Stimulated activated CD4-positive, alpha-beta T cell treated with anti-CD3 and anti-CD28 coated beads, Interleukin-4, amount 100 ng/mL, for 1 hour (primary cell): ENCODE measurements at places on chromosomes 4 and X.

GRCh38 chrX:53630261-53630660 is 56.3 kb downstream of the HUWE1 start:
- no peak for DNase-seq

GRCh38 chr4:119657111-119657611 is 28.6 kb upstream of the PDE5A start:
- DNase-seq: no peak

DNA sequence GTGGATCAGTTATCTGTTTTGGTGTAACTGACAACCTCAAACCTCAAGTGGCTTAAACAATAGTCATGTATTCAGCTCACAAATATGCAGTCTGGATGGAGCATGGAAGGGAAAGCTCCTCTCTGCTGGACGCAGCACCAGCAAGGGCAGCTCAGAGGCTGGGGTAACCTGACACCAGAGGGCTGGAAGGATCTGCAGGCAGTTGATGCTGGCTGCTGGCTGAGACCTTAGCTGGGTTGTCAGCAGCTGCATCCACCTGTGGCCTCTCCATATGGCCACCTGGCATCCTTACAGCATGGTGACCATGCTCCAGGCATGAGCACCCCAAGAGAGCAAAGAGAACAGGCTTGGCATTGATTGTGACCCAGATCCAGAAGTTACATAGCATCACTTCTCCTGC is 46.7 kb downstream of the ENPP6 start:
- DNase-seq: no peak

DNA sequence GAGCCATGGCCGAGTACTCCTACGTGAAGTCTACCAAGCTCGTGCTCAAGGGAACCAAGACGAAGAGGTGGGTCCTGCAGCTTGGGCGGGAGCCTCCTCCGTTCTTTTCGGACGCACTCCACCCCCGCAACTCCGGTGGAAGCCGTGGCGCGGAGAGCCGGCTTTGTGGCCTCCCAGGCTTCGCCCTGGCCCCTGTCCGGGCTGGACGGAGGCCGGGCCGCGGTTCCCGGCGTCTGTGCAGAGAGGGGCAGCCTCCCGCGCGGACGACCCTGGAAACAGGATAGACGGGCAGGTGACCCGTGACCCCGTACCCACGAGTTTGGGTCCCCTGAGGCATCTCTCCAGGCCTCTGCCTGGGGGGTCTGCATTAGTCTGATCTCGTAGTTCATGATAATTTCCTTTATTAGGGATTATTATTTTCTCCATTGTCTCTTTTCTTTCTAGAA is 356 bp downstream of the FRG1 start:
- DNase-seq: no peak

DNA sequence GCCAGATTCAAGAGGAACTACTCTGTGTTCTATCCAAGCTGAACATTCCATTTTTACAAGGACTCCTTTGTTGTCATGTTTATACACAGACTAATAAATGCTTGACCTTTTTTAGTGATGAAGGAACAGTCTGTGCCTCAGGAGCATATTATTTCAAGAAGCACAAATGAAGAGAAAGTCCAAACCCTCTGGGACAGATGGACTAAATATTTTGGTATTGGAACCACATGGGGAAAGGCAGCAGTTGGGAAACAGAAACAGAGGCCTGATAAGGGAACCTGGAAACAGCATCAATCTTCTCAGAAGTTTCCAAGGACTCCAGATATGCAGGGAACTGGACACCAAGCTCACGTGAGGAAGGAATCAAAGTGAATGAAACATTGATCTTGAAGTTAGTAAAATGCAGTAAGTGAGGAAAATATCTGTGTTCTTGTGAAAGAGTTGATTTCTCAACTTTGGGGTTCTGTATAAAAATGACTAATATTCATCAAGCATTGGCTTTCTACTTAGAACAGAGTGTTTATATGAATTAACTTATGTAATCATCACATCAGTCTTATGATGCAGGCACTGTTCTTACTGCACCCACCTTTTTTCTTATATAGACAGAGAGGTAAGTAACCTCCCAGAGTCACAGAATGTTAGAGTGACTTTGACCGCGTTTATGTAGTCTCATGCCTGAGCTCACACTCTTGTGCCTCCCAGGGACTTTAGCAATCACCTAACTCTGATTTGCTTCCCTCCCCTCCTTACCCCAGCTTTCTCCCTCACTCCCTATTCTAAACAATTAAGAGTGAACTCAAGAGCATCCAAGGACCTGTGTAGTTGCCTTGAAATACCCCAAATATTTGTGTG is 148.9 kb upstream of the JADE1 start:
- no peak for DNase-seq

DNA sequence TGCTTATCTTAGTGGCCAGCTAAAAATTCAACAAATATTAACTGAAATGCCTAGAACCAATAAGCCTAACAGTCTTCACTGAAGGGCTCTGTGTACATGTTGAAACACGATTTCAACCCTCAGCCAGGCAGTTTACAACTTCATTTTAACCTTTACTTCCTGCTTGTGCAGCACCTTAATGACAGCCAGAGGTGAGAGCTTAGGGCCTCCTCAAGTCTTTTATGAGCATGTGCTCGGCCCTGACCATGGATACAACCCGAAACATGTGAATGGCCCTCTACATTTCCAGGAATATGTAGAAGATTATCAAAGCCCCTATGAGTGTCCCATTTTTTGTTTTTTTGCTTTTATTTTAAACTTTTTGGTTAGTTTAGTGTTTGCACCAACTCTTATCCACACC is 88.3 kb downstream of the MSN start:
- DNase-seq: no peak

GRCh38 chr4:139833151-139833910 is 167.7 kb downstream of the MGST2 start:
- no peak for DNase-seq

DNA sequence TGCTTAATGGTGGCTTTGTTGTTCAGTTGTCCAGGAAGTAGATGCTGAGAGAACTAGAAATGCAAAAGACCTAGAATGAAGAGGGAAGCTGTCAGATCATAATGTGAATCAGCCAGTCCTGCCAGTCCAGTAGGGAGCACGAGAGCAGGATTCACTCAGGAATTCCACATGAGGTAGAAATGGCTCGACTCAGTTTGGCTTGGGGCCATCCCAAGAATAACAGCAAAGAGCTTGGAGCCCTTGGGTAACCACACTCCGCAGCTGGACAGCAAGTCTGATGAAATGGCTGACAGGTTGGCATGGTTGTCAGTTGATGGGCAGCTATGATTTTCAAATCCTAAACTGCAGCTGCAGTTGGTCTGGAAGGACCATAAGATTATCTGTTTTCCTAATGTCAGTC is 44.5 kb upstream of the WDR1 start:
- no peak for DNase-seq

DNA sequence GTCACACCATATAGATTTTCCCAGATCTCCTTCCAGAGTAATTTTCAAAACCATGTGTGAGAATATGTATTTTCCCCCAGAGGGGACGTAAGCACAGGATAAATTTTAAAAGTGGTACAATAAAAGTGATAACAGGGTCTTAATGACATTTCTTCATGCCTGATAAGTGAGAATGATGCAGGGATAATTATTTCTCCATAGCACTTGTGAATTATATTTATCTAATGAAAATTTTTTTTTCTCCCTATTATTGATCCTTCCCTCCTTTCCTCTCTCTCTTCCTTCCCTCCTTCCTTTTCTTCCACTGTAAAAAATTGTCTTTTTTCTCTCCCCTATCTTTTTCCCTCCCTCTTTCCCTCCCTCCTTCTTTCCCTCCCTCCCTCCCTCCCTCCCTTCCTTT is 17.0 kb upstream of the TRPC3 start:
- DNase-seq: no peak

GRCh38 chr4:40150932-40151331 is 45.9 kb upstream of the RHOH start:
- DNase-seq: no peak

DNA sequence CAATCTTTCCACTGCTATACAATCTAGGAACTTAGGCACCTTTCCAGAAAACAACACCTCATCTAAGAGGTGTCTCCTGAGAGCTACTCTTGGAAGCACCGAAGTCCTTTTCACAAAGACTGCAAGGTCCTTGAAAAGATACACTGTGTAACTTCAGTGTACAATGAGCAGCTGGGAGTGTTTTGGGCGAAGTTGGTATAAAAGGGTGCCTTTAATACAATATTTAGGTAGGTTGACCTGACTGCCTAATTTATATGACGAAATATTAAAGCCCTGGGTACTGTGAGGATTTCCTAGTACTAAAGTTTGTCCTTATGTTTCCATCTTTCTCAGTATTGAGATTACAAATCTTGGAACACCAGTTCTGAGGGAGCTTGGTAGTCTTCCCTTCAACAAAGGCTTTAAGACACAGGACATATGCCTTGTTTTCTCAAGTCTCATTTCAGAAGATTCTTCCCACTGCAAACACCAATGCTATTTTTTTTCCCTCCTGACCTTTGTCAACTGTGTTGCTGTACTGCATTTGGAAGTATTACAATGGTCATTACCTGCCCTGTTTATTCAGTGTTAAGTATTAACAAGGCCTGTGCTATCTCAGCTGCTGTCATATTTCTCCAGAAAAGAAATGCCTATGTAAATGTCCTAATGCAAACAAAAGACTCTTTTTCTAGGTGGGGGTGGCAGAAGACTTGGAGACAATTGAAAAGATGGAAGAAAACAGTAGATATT is 134.2 kb downstream of the MAML3 start:
- DNase-seq: no peak

DNA sequence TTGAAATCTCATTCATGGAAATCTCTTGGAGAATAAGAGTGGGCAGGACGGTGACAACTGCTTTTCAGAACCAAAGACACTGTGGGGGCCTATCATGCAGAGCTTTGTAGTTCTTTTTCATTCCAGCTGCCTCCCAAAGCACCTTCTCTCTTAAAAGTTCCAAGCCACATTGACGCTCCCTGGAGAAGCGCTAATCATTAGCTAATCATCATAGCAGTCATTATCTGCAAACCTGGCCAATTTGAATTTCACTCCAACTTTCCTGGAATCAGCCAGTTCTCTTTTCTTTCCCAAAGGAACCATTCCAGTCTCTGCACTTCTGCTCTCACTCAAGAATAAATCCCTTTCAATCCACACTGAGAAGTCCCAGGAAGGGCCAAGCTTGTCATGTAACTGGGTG is 1144.1 kb upstream of the IGFBP7 start:
- DNase-seq: no peak

- DNase-seq: no peak
Measured at GRCh38 chr4:8025668-8026067, 86.0 kb upstream of the AFAP1 start.

GRCh38 chr4:73104695-73105094 is 35.2 kb upstream of the COX18 start:
- no peak for DNase-seq

GRCh38 chr4:3321295-3321889 is 28.6 kb downstream of the RGS12 start:
- no peak for DNase-seq

- DNase-seq: no peak
Measured at GRCh38 chrX:123493857-123494256, 239.0 kb downstream of the THOC2 start.

- DNase-seq: no peak
Measured at GRCh38 chr4:10917566-10917965, 233.0 kb upstream of the CLNK start.

- DNase-seq: no peak
Measured at GRCh38 chr4:98515470-98515809, 143.0 kb downstream of the TSPAN5 start.

DNA sequence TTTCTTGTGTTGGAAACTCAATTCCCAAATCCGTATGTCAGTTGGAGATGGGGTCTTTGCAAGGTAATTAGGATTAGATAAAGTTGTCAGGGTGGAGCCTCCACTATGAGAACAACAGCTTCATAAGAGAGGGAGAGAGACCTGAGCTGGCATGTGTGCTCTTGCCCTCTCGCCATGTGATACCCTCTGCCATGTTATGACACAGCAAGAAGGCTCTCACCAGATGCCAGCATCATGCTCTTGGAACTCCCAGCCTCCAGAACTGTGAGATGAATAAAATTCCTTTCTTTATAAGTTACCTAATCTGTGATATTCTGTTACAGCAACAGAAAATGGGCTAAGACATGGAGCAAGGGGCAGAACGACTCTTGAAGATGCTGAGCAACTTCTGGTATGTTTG is 201.9 kb upstream of the BOD1L1 start:
- DNase-seq: no peak

GRCh38 chr4:38030023-38030422 is 69.8 kb downstream of the PTTG2 start:
- DNase-seq: no peak

DNA sequence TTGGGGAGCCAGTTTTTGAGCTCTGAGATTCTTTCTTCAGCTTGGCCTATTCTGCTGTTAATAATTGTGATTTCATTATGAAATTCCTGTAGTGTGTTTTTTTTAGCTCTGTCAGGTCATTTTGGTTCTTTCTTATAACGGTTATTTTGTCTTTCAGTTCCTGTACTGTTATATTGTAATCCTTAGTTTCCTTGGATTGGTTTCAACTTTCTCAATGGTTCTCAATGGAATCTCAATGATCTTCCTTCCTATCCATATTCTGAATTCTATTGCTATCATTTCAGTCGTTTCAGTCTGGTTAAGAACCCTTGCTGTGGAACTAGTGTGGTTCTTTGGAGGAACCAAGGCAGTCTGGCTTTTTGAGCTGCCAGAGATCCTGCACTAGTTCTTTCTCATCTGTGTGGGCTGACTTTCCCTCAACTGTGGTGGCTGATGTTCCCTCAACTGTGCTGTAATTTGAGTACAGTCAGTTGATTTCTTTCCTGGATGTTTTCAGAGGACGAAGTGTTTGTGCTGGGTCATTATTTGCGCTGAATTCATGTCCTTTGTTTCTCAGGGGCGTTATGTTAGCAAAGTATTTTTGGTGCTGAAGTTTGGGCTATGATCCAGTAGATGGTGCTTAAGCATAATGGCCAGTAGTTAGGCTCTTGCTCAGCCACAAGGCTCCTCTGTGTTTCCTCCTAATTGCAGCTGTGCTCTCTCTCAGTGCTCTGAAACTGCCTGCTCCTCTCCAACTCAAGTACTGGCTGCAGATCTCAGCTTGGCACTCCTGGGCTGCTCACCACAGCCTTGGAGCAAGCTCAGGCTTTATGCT is 27.5 kb downstream of the ENPEP start:
- DNase-seq: no peak

DNA sequence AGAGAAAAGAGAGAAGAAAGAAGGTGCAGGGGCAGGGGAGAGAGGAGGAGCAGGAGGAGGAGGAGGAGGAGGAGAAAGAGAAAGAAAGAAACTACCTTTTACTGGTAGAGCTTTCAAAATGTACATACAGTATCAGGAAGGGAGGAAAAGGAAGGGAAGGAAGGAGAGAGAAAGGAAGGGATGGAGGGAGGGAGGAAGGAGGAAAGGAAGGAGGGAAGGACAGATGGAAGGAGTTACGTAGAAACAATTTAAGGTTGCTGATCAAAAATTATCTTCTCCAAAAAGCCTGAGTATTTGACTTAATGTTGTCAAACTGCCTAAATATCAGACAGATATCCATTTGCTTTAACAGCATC is 13.4 kb downstream of the TBC1D9 start:
- DNase-seq: no peak

DNA sequence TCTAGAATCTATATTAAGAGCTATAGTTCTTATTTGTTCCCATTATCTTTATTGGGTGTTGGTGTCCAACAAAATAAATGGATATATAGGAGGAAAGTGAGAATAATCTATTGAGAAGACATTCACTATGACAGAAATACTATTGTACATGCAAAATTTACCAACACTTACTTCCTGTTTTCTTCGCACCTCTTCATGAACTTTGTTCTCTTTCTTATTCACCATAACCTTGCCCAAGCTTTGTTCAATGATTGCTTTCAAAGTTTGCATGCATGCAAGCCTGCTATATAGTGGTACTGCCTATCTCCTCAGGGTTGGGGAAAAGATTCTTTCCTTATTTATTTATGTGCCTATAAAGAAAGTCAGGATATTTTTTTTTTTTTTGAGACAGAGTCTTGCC is 176.4 kb upstream of the JADE1 start:
- DNase-seq: no peak
